ENCODE measurements at places on chromosomes 7 and 10.

DNA sequence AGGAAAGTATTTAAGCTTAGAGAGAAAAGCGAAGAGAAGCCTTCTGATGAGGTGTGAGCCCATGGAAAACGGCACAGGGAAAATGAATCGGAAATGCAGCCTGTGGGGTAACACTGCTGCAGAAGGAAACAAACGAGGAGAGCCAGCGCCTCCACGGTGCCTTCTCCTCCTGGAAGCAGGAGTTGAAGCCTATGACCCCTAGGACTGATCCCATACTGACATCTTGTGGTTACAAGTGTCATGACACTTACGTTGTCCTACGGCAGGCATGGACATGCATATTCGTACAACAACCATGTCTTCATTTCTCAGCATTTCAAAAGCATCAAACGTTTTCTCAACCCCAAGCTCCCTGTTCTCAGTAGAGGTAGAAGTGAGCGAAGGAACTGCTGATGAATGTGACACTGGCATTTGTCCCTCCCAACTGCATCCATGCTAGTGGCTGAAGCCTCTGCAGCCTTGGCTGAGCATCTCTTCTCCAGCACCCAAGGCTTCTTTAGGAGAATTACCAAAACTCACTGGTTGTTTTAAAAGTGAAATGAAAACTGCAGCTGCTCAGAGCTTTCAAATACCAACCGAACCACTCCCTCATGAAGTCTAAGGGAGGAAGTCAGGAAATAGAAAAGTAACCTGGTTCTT is 160.2 kb downstream of the JAZF1 start:
- no peak for DNase-seq

DNA sequence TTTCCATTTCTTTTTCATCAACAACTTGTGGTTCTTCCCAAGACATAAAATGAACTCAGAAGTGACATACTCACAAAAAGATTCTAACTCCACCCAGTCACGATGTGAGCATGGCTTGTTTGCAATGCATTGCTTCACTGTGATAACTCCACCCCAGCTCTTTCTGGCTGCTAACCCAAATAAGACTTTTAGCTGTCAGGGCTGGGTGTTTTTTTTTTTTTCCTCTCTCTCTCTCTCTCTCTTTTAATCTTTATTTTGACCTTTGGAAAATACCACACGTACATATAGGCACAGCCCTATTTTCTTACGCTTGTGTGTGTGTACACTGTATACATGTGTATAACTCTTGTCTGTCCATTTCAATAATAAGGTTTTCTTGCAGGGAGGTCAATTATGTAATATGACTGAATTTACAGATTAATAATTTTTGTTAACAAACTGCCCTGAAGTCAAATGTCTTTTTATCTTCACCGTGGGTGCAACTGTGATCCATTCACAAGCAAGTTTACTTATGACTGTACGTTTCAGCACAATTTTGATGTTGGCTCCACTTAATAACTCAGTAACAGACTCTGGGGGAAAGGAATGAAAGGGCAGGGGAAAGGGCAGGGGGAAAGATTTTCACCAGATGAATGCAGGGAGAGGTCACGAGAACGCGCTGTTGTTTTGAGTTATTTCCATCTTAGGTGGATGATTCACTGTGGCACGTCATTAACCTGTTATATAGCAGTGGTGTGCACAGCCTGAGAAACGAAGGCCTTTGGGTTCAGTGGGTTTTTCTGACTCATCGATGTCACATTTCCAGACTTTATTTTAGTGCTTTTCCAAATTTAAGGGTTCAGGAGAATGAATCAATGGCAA is 49.1 kb downstream of the APBB1IP start:
- no peak for DNase-seq

DNA sequence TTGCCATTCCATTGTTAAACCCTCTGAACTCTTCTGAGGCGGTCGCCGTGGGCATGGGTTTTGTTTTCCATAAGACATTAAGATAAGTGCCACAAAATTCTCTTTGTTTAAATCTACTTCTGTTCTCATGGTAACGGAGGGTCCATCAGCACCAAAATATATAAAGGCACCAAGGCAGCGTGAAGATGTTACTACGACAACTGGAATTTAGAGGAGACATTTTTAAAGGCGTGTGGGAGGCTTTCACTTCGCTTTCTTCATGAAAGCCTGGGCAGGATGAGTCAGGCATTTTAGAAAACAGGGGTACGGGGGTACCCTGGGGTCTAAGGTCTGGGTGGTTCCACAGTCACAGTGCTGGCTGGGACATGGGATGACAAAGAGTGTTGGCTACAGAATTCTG is 34.0 kb downstream of the SMKR1 start:
- DNase-seq = no peak

DNA sequence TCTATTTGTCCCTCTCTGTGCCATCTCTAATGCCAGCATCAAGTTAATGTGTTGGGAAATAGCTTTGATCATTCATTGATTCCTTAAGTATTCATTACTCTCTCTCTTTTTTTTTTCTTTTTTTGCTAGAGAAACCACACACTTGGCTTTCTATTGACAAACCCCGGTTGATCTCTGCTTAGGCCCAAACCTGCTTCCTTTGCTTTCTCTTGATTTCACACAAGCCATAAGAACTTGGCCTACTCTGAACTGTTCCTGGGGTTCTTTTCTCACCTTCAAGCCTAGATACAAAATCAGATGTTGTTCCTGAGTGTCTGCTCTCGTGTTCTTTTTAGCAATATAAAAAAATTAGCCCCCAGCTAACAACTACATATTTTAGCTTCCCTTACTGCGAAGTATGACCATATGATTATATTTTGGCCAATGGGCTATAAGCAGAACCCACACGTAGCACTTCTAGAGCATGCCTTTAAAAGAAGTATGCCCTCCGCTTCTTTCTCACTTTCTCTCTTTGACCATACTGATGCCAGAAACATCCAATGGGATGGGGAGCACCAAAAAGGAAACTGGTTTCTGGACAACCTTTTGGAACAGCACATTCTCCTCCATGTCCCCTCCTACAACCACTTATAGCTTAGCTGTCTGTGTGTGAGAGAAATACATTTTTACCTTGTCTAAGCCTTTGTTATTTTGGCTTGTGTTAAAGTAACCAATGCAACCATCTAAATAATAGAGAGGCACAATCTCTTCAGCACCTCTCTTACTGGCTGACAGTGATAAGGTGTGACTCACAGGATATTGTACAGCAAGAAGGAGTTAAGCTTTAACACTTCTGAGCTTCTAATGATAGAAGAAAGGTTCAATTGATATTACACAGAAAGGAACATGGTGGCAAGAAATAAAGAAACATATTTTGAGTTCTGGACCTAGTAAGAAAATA is 96.6 kb upstream of the LRRN3 start:
- DNase-seq = no peak

GRCh38 chr7:79361214-79361613 is 92.3 kb downstream of the MAGI2 start:
- no peak for DNase-seq

GRCh38 chr10:111835574-111835973 is 348.0 kb downstream of the GPAM start:
- DNase-seq = no peak

DNA sequence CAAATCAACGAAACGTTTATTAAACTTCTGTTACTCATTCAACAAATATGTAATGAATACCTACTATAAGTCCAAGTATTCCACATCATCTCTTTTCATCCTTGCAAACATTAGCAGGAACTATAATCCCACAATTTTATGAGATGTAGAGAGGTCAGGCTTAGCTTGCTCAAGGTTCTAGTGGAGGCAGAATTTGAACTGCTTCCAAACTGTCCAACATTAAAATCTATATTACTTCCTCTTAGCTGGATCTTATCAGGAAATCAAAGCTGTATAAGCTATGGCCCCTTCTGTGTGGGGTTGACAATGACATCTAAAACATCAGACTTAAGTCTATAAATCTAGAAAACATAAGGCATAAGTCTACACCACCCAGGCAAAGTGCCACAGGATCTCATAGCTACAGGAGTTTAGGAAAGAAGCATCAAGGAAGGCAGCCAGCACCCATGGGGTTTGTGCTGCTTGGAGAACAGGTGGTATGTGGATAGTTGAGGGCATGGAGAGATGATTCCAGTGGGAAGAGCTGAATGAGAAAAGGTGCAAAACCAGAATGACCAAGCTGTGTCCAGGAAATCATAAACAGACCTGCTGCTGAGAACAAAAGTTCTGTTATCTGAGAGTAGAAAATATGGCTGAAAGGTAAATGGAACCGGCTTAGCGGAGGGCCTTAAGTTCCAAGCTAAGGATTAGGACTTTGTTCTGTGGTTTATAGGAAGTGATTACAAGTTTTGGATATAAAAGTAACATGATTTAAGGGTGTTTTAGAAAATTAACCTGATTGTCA is 34.5 kb downstream of the PAPSS2 start:
- DNase-seq = no peak

GRCh38 chr10:35184527-35185171 is 58.0 kb downstream of the CREM start:
- DNase-seq = no peak

All from stimulated activated CD8-positive, alpha-beta memory T cell treated with anti-CD3 and anti-CD28 coated beads, Interleukin-7, amount 100 ng/mL, for 24 hours (primary cell).